Hindlimb muscle (tissue), 1 donor: ENCODE measurements at places on chromosomes 4 and X. TPM values are rescaled to one million over a fixed set of nuclear protein-coding genes. Genes with fewer than 3 reads are reported as not detected.

The AGTR2 gene
- polyA plus RNA-seq: 29.8 TPM

The CDKL2 gene
- polyA plus RNA-seq: not detected

The SSX4 gene
- polyA plus RNA-seq: not detected

GRCh38 chrX:24264383-24264782, 49.5 kb downstream of the SUPT20HL2 start:
- no peak for DNase-seq

DNA sequence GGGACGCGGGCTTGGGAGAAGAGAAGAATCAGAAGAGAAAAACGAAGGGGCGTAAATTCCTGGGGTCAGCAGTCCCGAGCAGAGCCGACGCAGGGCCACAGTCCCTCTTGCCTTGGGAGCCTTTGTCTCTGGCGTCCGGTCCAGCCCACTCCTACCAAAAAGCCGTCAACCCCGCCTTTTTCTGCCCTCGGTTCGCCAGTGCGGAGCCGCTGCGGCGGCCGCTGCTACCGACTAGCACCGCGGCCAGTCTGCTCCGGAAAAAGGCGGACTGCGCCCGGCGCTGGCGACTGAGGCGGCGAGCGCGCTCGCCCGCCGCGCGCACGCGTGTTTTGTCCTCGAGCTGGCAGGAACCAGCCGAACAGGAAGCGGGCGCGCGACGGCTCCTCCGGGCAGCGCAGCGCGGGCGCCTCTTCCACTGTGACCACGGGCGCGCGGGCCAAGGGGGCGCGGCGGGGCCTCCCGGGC, 502 bp downstream of the HNRNPDL start:
- DNase-seq: peak; percentile 66

GRCh38 chr4:89469516-89469915, 161.9 kb upstream of the GPRIN3 start:
- DNase-seq: no peak

GRCh38 chr4:38495446-38495845, 168.6 kb upstream of the KLF3 start:
- no peak for DNase-seq

- DNase-seq: no peak
These were observed 170.0 kb upstream of the GYPA start for GRCh38 chr4:144310535-144310934.

- DNase-seq: no peak
These were observed 53.2 kb upstream of the TNIP3 start for GRCh38 chr4:121217351-121217750.
